Esophagus squamous epithelium (tissue), 5 donors: ENCODE measurements at places on chromosomes 5 and 9.

DNA sequence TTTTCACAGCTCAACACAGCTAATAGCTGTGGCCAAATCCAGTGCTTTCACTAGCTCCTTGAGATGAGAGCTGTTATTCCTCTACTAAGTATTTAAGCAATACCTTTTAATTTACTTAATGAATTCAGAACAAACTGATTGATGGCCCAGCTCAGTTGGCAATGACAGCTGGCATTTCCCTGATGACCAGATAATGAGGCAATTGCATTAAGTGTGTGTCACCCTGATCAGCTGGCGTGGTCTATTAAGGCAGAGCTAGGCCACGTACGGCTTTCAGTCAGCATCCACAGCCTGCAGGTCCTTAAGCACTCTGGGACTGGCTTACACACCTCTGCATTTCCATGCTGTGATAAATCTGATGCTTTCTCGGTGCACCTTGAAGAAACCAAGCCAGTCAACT is 34.4 kb downstream of the TTLL11 start:
- no peak for DNase-seq

- no peak for DNase-seq
These were observed 157.7 kb downstream of the NR2F1-AS1 start for GRCh38 chr5:93423300-93423699.

DNA sequence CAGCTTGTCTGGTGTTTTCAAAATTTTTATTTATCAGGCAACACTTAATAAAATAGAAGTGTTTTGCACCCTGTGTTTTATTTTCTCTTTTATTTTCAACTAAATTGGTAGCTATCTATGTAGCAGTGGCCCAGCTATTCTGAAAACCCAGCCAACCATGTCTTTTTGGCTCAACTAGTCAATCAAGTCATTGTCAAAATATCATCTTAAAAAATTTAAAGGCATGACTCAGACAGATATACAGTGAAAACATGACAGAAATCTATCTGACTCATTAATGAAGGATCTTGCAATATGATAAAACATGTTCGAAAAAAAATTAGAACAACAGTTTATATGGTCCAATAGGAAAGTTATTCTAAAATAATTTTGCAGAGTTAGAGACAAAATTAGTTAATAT is 75.1 kb downstream of the HSD17B4 start:
- DNase-seq, result no peak

- no peak for DNase-seq
These were observed 5.5 kb downstream of the SLC25A2 start for GRCh38 chr5:141298376-141298775.

GRCh38 chr9:2459756-2460155 is 161.8 kb upstream of the VLDLR start:
- DNase-seq, result no peak

- DNase-seq, result no peak
These were observed 198.9 kb downstream of the LURAP1L start for GRCh38 chr9:12973710-12974109.

DNA sequence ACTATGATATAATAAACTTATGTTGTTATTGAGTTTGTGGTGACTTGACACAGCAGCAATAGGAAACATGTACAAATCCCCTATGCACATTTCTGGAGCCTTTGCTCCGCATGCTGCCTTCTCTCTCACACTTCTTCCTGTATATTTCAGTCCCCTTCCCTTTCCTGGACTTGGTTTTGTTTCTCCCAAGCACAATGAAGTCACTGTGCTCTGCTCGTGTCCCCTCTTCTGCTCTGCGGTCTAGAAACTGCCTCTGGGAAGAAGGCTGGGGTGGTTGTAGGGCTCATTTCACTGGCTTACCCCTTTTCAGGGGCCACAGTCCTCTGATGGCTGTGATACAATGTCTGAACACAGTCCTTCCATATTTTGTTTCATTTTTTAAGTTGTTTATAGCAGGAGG is 15.7 kb upstream of the FGD3 start:
- no peak for DNase-seq
